ENCODE measurements at places on chromosomes 4 and X. TPM values are rescaled to one million over a fixed set of nuclear protein-coding genes. Genes with fewer than 3 reads are reported as not detected.

BMP15 gene
- not detected for total RNA-seq

HS3ST1 gene
- 0.52 TPM for total RNA-seq

DCAF8L2 gene
- total RNA-seq: not detected

GPM6B gene
- total RNA-seq: 3.5 TPM

HTR2C gene
- not detected for total RNA-seq

ZNF732 gene
- total RNA-seq: 1.4 TPM

UGT2B11 gene
- total RNA-seq: not detected

NWD2 gene
- not detected for total RNA-seq

PPM1K gene
- total RNA-seq: 9.3 TPM

MXRA5 gene
- 135 TPM for total RNA-seq

BEX5 gene
- total RNA-seq: 0.78 TPM

Measured in articular chondrocyte of knee joint (primary cell).